ENCODE measurements at places on chromosomes 11 and 22.

GRCh38 chr11:125750629-125751028 lies 4.5 kb downstream of the PATE1 start:
- DNase-seq: no peak

GRCh38 chr22:37202001-37202555 lies 10.2 kb downstream of the SSTR3 start:
- DNase-seq: no peak

- no peak for DNase-seq
Observed at GRCh38 chr11:70482529-70482917, 84.2 kb downstream of the CTTN start.

DNA sequence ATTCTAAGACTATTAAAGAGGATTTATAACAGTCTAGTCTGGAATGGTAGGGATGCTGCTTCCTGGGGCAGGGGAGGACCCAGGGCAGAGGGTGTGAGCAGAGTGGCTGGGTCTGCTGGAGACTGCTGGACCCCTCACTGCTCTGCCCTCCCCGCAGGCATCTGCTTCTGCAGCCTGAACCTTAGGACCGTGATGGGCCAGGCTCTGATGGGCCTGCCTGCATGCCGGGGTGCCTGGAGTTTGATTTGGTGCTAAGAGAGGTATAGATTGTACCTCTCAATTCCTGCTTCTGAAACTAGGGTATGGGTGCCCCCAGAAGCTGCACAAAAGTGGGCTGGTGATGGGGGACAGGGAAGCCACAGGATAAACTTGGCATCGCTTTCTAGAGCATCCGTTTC lies 54.9 kb downstream of the CD82 start:
- no peak for DNase-seq

GRCh38 chr11:59267196-59267595 lies 54.5 kb upstream of the MPEG1 start:
- no peak for DNase-seq

- no peak for DNase-seq
Observed at GRCh38 chr22:39284142-39284980, 35.1 kb downstream of the RPL3 start.
